ENCODE measurements at places on chromosomes 4 and X.

DNA sequence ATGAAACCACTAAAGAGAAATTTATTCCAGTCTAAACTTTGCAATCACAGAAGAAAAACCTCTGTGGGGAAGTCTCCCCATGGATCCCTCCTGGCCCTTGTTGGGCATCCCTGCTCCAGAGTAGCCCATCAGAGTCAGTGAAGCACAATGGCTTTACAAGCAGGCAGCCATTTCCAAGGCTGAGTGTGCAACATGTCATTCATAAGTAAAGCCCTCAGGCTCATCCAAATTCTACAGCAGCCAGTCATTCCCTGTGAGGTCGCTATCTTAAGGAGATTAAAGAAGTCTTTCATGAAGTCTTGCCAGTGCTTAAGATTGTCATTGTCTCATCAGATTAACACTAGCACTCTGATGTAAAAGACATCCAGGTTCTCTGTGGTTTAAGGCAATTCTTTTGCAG is 17.0 kb upstream of the MAPK10 start:
- no peak for DNase-seq

GRCh38 chrX:109857584-109858228 is 124.6 kb upstream of the ACSL4 start:
- DNase-seq = no peak

- no peak for DNase-seq
These were observed 12.5 kb downstream of the F8 start for GRCh38 chrX:155009994-155010472.

DNA sequence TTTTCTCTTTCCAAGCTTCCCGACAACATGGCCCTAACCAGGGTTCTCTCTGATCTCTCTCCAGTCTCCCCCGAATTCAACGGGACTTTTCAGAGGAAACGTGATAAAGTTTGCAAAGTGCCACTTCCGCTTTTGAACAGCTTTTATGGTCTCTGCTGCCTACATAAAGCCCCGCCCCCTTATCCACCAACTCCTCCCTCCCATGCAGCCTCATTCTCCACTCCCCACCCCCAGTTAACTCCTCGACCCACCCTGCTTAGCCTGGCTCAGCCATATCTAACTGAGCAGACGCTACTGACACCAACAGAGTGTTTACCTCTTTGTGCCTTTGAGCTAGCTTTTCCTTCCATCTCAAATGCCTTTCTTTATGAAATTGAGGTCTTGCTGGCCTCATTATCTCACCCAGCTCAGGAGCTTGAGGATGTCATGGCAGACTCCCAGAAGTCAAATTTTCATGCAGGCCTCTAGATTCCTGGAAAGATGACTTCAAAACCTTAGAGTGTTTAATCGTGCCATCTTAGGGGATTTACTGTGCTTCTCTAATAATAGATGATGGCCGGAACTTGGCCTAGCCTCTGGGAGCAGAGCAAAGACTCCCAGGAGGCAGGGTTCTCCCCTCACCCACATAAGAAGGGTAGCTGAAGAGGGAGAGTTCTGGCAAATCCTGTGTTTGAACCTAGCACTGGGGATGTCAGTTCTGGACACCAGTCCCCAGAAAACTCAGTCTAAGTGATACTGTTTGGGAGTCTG is 606.0 kb downstream of the BCOR start:
- DNase-seq = no peak

DNA sequence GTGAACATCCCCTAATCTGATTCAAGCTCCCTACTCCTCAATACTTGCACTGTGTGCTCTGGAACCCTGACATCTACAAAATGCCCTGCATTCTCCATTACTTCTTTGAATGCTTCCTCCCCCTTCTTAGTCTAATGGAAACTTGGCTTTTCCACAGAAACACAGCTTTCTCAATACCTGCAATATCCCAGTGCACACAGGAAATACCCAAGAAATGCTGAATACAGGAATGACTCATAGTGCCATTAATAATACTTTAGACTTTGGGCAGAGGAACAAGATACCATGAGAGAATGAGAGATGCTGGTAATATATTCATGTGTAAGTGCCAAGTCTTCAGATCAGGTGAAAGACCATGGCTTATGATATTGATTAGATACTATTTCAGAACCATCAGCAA is 5.6 kb downstream of the QRFPR start:
- no peak for DNase-seq

DNA sequence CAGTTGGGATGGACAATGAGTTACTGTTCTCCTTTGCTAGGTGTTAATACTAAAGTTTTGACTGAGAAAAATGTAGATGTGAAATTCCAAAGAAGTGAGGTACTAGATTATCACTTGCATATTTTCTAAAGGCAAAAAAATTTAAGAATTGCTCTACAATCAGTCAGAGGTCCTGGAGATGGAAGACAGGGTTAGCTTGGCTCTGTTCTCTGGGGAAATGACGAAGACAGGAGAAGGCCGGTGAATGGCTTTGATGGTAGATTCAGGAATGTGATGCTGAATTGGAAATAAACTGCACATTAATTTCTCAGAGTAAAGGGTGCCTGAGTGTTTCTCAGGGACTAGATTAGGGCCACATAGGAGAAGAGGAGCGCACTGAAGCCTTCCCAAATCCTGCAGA is 214.0 kb upstream of the LEF1 start:
- DNase-seq = no peak

DNA sequence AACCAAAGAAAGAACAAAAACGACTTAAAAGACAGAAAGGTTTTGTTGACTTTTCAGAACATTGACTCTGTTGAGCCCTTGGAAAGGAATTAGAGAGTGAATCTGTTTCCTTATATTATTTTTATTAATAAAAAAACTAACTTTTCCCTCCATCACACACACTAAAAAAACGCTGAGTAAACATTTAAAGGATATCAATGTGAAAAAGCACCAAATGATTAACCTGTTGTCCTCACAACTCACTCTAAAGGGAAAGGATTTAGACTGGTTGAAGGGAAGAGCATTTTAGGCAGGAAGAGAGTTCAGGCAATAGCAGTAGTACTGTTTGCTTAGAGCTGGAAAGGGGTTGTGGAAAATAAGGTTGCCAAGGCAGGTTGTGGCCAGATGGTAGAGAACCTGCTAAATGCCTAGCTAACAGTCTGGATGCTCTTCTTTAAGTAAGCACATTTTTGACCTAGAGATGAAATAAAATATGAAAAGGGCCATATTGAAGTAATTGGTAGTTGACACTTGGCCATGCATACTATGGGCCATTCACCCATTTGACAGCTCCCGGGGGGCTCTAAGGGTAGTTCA is 98.0 kb upstream of the NDP start:
- no peak for DNase-seq

DNA sequence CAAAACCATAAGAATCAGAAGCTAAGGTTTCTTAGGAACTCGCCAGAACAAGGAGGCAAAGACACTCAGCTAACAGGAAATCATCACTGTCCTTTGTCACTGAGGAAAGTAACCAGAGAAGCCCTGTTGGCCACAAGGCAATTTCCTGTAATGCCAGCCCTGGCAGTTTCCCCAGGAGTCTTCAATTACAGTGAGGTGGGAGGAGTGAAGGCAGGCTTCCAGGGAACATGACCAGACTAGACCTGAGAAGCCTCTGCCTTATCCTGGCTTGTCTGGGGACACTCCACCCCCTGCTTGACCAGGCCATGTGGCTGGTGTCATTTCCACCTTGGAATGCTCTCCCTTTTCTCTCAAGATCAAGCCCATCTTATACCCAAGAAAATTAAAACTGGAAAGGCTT is 125.3 kb downstream of the COL4A6 start:
- DNase-seq = peak; percentile 13

DNA sequence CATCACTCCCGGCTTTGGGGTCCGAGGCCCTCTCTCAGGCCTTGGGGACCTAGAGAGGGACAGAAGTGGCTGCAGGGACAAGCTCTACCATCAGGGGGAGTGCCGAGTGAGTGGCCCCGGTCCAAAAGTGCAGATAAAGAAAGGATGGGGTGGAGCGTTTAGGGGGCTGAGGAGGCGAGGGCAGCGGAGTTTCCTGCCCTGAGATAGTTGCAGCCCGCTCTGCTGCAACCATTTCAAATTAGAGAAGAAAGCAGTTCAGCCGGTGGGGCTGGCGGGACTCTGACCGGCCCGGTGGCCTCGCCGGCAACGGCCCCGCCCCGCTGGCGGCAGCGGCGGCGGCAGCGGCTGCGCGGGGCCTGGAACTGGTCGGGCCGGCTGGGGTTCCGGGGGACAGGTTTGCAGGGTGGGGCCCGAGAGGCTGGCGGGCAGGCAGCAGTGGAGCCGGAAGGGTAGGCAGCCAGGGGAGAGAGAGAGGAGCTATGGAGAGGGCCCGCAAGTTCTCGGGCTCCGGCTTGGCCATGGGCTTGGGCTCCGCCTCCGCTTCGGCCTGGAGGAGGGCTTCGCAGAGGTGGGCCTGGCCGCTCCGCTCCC is 7.6 kb downstream of the DLG3 start:
- DNase-seq = peak; percentile 48

GRCh38 chrX:136646602-136647239 is 1.2 kb upstream of the CD40LG start:
- DNase-seq = no peak

Data from SW 1271 (cell line).